Spinal cord (tissue), 10 donors: ENCODE measurements at places on chromosomes 11 and 22. TPM values are rescaled to one million over a fixed set of nuclear protein-coding genes. Genes with fewer than 3 reads are reported as not detected.

MS4A6A gene
- total RNA-seq = 36.4 TPM

MMP8 gene
- 14.5 TPM for total RNA-seq

GSTT2B gene
- 1.1 TPM for total RNA-seq

C11orf65 gene
- total RNA-seq = 1.3 TPM

SMIM38 gene
- 0.59 TPM for total RNA-seq

NCF4 gene
- total RNA-seq = 7.1 TPM

TRPM5 gene
- total RNA-seq = 0.11 TPM

ABTB2 gene
- 4.0 TPM for total RNA-seq

SLC5A4 gene
- total RNA-seq = 0.72 TPM

NXPE4 gene
- not detected for total RNA-seq

- DNase-seq = no peak
- no peak overlapping the region for H3K27ac ChIP-seq
- H3K4me3 ChIP-seq = no peak overlapping the region
- no peaks in the 10 kb centered on the region for H3K36me3 ChIP-seq
Measured at GRCh38 chr11:128214263-128214662, 373.1 kb downstream of the ETS1 start.

- H3K36me3 ChIP-seq = peaks cover 3% of the 10 kb centered on the region
- H3K27me3 ChIP-seq = no peaks in the 10 kb centered on the region
- H3K4me3 ChIP-seq = no peak overlapping the region
- peaks cover 40% of the 10 kb centered on the region for H3K4me1 ChIP-seq
Measured at GRCh38 chr22:37195921-37196320, 7.9 kb upstream of the C1QTNF6 start.

DNA sequence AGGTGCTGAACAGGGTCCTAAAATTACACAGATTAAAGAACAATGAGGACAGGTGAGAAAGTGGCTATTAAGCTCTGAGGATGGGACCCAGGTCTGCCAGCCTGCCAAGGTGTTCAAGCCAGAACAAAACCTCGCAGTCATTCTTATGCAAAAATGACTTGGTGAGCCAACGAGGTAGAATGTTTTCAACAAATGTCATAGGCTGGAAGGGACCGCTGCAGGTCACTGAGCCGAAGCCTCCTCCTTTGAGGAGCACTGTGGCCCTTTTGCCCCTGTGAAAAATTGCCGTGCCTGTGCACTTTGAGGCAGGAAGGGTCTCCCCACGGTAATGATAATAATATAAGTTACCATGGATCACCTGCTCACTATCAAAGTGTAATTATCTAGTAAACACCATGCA, 216.2 kb downstream of the DSCAML1 start:
- no peaks in the 10 kb centered on the region for H3K36me3 ChIP-seq
- no peak overlapping the region for H3K27ac ChIP-seq
- H3K4me1 ChIP-seq = peaks cover 19% of the 10 kb centered on the region
- DNase-seq = no peak

DNA sequence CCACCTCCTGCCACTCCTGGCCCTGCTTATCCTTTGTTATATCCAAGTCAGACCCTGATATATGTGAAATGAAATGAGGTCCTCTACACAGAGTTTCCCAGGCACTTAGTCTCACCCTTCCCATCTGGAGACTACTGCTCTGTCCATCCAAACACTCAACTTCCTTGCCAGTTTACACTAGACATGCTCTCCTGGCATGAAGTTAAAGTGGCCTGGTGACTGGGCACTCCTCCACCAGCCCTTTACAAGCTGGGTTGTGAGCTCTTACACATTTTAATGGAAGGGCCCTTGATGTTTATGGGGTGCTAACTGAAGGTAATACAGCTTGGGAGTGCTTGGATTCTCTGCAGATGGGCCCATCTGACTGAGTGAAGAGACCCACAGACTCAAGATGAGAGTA, 216.1 kb upstream of the NARS2 start:
- DNase-seq = no peak
- no peak overlapping the region for H3K27ac ChIP-seq
- H3K4me3 ChIP-seq = no peak overlapping the region

- H3K4me1 ChIP-seq = no peaks in the 10 kb centered on the region
- peak overlapping the region; percentile 18 for H3K4me3 ChIP-seq
Measured at GRCh38 chr22:16601437-16602223, 9.0 kb upstream of the CCT8L2 start.

DNA sequence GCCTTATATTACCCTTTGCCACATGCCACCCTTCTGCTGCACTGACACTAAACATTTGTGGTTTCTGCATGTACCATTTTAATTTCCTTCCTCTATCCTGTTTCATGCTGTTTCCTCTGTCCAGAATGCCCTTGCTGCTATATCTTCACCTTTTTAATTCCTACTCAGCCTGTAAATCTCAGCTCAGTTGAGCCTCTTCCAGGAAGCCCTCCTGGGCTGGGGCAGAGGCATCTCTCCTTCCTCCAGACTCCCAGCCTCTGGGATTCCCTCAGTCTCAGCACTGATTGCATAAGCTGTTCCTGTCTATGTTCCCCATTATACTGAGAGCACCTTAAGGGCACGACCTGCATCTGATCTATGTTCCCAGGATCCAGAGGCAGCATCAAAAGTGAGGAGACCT, 98.7 kb downstream of the RNF169 start:
- H3K27me3 ChIP-seq = no peaks in the 10 kb centered on the region
- DNase-seq = no peak
- H3K27ac ChIP-seq = no peak overlapping the region
- no peaks in the 10 kb centered on the region for H3K4me1 ChIP-seq
- H3K4me3 ChIP-seq = no peak overlapping the region

DNA sequence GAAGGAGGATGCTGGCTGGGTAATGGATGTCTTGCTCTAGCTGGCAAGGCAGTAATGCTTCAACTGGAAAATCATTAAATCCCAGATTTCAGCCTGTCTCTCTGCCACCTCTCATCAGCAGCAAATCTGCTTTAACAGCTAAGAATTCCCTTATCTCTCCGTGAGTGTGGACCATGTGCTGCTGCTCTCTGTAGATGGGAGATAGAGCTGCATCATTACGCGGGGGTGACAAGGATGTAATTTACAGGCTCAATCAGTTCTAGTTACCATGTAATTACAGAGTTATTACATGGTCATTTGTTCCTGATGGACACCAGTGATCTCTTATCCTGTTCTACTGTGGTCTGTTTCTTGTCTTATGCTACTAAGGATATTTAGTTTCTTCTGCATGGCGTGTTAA, 665.4 kb downstream of the NTM start:
- no peak overlapping the region for H3K4me3 ChIP-seq
- no peak for DNase-seq
- no peak overlapping the region for H3K27ac ChIP-seq
- H3K4me1 ChIP-seq = peaks cover 6% of the 10 kb centered on the region
- no peaks in the 10 kb centered on the region for H3K36me3 ChIP-seq
- H3K27me3 ChIP-seq = no peaks in the 10 kb centered on the region

GRCh38 chr11:125398994-125399640, 96.9 kb downstream of the FEZ1 start:
- peak; percentile 95 for DNase-seq
- no peaks in the 10 kb centered on the region for H3K27me3 ChIP-seq
- no peak overlapping the region for H3K27ac ChIP-seq
- no peak overlapping the region for H3K4me3 ChIP-seq

DNA sequence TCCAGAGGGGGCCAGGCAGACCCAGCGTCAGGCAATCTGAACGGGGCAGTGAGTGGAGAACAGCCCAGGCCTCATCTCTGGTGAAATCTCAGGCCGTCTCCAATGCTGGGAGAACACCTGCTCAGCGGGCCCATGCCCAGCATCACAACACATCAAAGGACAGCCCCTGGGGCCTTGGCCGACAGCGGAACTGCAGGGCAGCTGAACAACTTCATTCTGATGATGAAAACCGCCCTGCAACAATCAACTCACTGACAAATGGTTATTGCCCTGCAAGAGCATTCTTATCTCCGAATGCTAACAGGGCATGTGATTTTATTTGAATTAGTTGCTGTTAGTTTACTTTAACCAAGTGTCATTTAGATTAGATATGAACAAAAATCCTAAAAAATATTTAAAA, 14.6 kb downstream of the CELSR1 start:
- DNase-seq = no peak
- H3K27me3 ChIP-seq = no peaks in the 10 kb centered on the region
- no peak overlapping the region for H3K4me3 ChIP-seq
- H3K4me1 ChIP-seq = no peaks in the 10 kb centered on the region

DNA sequence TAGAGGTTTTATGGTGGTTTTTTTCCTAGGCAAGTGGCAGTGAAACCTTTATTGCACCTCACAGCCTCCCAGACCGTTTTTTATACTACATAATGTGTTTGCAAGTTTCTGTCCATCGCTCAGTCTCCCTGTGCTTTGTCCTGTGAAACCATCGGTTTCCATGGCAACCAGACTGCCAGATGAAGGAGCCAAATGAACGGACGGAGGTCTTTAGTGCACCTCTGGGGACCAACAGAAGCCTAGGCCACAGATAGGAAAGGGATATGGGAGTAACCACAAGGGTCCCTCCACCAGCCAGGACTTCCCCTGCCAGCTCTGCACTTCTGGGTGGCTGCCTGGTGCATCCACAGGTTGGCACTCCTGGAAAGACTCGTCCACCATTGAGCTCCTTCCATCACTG, 165.0 kb downstream of the CHST1 start:
- DNase-seq = peak; percentile 94
- peaks cover 22% of the 10 kb centered on the region for H3K4me1 ChIP-seq
- no peaks in the 10 kb centered on the region for H3K36me3 ChIP-seq
- no peak overlapping the region for H3K27ac ChIP-seq

- no peak for DNase-seq
- peaks cover 31% of the 10 kb centered on the region for H3K4me1 ChIP-seq
- H3K36me3 ChIP-seq = no peaks in the 10 kb centered on the region
- peaks cover 13% of the 10 kb centered on the region for H3K27me3 ChIP-seq
- no peak overlapping the region for H3K27ac ChIP-seq
- H3K4me3 ChIP-seq = no peak overlapping the region
Measured at GRCh38 chr22:37431801-37432707, 4.8 kb upstream of the ELFN2 start.

- H3K27ac ChIP-seq = peak overlapping the region; percentile 51
- no peaks in the 10 kb centered on the region for H3K36me3 ChIP-seq
- H3K4me1 ChIP-seq = peaks cover 17% of the 10 kb centered on the region
- DNase-seq = no peak
- no peak overlapping the region for H3K4me3 ChIP-seq
Measured at GRCh38 chr11:113161711-113162591, 152.4 kb upstream of the TTC12 start.

DNA sequence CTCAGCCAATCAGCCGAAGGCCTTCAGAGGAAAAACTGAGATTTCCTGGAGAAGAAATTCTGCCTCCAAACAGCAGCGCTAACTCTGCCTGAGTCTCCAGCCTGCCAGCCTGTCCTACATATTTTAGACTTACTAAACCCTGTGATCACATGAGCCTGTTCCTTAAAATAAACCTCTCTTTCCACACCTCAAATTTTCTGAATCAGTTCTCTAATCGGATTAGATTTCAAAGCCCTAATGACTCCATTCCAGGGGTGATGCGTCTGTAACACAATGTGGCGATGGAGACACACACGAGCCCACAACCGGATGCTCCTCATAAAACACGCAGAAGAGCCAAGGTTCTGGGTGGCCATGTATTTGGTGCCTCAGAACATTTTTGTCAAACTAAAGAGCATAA, 1371.2 kb downstream of the BRD1 start:
- no peaks in the 10 kb centered on the region for H3K4me1 ChIP-seq
- DNase-seq = no peak
- H3K36me3 ChIP-seq = no peaks in the 10 kb centered on the region
- H3K27ac ChIP-seq = no peak overlapping the region
- no peaks in the 10 kb centered on the region for H3K27me3 ChIP-seq

DNA sequence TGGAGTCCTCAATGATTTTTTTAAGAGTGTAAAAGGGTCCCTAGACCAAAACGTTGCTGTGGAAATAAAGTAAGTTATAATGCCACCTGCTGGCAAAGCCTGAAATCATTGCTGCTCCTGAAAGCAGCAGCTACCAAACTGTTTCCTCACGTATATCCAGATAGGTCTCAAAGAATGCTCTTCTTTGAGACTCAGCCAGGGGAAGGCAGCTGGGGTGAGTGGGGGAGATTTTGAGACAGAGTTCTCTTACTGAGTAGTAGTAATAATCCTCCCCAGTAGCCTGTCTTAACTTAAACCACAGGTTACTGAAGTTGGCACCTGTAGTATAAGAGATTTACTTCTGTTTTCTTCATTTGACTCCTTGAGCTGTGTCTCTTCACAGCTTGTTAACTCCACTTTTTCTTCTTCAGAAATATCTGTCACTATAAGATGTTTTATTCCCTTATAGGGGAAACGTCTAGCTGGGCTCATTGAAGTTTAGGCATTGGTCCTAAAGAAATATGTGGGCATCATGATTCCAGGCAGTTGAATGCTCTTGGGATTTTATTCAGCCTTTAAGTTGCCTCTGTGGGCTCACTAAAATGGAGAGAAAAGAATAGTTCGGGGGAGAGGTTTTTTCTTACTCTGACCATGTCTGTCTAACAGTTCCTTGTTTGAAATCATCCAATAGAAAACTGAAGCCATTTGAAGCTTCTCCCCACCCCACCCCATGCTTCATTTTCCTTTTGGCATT, 77.9 kb downstream of the BTBD10 start:
- H3K27ac ChIP-seq = no peak overlapping the region
- H3K4me3 ChIP-seq = no peak overlapping the region
- peaks cover 19% of the 10 kb centered on the region for H3K36me3 ChIP-seq

GRCh38 chr11:13053255-13053917, 44.3 kb downstream of the RASSF10 start:
- no peak overlapping the region for H3K4me3 ChIP-seq
- H3K27me3 ChIP-seq = no peaks in the 10 kb centered on the region
- no peaks in the 10 kb centered on the region for H3K4me1 ChIP-seq
- no peak overlapping the region for H3K27ac ChIP-seq
- no peaks in the 10 kb centered on the region for H3K36me3 ChIP-seq

GRCh38 chr11:25928076-25928475, 403.9 kb upstream of the ANO3 start:
- no peaks in the 10 kb centered on the region for H3K27me3 ChIP-seq
- H3K4me3 ChIP-seq = no peak overlapping the region
- DNase-seq = no peak
- no peak overlapping the region for H3K27ac ChIP-seq

GRCh38 chr11:45834298-45834756, 12.9 kb upstream of the CRY2 start:
- H3K4me1 ChIP-seq = peaks cover 3% of the 10 kb centered on the region
- no peak for DNase-seq
- H3K27me3 ChIP-seq = no peaks in the 10 kb centered on the region
- H3K27ac ChIP-seq = no peak overlapping the region
- H3K4me3 ChIP-seq = no peak overlapping the region

DNA sequence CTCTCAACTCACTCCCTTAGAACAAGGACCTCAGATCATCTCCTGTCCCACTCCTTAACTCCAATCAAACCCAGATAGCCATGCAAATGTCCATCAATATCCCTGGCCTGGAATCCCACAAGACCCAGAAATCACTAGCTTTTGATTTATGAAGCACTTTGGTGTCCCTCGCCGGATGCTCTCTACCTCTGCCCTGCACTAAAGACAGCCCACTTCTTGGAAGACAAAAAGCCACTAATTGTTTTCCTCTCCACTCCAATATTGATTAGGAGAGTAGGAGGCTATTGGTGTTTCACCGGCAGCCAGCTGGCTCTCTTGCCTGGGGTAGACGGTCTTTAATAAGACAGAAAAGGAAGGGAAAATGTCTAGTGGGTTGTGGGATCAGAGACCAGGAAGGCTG, 221.2 kb downstream of the BUD13 start:
- no peaks in the 10 kb centered on the region for H3K27me3 ChIP-seq
- H3K4me1 ChIP-seq = peaks cover 13% of the 10 kb centered on the region
